ENCODE measurements at places on chromosomes 5 and 9. TPM values are rescaled to one million over a fixed set of nuclear protein-coding genes. Genes with fewer than 3 reads are reported as not detected.

DNA sequence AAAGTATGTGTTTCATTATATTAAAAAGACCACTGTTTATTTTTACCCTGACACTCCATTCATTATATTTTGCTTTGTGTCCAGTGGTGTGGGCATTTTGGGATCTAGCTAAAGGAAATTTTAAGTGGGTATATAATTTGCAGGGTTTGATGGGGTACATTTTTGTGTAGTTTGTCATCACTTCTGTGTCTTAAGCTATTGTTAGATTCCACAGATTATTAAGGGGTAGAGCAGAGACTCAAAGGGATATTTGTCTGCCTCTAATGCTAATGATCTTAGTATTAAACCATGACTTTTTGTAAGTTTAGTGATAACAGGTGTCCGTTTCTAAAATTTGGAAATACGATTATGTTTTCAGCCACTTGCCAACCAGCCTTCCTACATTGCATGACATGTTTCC lies 731.6 kb downstream of the BRINP1 start:
- no peak for DNase-seq

DNA sequence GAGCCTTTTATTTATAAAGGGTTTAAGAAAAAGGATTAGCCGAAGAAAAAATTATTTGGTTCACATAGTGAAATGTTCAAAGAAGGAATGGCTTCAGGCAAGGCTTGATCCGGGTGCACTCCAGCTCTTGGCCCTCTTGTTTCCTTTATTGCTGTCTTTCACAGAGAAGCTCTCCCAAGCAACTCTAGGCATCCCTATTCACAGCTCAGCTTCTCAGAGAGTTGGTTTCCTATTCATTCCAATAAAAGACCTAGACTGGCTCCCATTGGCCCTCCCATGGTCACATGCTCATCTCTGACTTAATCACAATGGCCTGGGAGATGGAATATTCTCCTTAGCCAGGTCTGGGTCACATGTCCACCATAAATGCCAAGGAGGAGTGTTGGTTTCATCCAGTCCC lies 9.4 kb upstream of the FGFR4 start:
- DNase-seq, result no peak

DNA sequence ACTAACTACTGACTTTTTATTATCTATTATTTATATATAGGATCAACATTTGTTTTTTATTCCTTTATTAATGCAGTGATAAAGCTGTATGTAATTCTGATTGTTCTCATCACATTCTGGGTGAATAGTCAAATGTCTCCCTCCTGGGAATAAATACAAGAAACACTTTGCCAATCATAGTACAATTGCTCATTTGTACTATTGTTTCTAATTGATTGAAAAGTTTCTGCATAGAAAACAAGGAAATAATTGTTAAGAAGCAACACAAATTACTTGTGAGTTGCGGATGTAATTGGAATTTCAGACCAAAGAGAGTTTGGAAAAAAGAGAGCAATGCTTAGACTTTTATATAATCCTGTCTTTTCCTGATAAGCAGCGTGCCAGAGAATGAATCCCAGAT lies 1013.9 kb downstream of the EFNA5 start:
- no peak for DNase-seq

GRCh38 chr5:170614720-170615119 lies 110.9 kb downstream of the KCNIP1 start:
- DNase-seq, result peak; percentile 29

Gene TPPP
- not detected for polyA plus RNA-seq
